ENCODE measurements at places on chromosomes 12 and 14.
A peak's percentile ranks its signal among the peaks of the same experiment; 100 is the strongest.

GRCh38 chr12:53596920-53597363 is 29.2 kb downstream of the ATF7 start:
- no peak for DNase-seq

- DNase-seq = peak; percentile 93
Observed at GRCh38 chr12:46786774-46787173, 39.0 kb downstream of the SLC38A4 start.

GRCh38 chr12:106096376-106096775 is 42.4 kb downstream of the NUAK1 start:
- DNase-seq = no peak

- DNase-seq = no peak
Observed at GRCh38 chr14:101838476-101838875, 77.0 kb downstream of the PPP2R5C start.

- peak; percentile 90 for DNase-seq
Observed at GRCh38 chr14:93234798-93235197, 27.7 kb downstream of the UBR7 start.

Data from foreskin keratinocyte (primary cell).